Karpas-422 (cell line): ENCODE measurements at places on chromosomes 4 and X.

DNA sequence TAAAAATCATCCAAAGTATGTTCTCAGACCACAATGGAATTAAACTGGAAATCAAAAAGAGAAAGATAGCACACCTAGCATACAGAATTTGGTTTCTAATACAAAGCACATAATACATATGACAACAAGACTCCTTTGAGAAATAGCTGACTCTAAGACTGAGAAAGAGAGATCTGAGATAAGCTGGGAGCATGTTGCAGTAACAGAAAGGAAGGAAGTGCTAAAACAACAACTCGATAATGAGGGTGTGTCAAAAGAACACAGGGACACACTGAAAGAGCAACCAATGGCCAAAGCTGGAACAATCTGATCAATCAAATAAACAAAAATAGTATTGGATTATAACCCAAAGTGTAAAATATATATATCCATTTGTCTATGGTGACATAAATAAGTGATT is 586.6 kb downstream of the C4orf33 start:
- DNase-seq, result no peak

DNA sequence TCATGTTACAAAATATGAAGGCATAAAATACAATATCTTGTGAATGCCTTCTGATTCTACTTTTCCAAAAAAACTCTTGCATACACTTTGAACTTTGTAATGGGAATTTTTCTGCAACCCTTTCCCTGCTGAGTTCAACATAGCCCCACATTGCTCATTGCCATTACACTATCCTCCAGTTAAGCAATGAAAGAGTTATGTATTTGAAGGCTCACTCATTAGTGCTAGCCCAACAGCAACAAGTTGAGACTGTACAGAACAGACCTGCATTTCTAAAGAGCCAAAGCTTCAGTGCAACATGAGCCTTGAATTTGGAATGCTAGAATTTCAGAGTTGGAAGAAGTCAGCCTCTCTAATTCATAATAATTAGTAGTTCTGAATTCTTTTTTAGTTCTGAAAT is 44.4 kb upstream of the STAG2 start:
- no peak for DNase-seq

DNA sequence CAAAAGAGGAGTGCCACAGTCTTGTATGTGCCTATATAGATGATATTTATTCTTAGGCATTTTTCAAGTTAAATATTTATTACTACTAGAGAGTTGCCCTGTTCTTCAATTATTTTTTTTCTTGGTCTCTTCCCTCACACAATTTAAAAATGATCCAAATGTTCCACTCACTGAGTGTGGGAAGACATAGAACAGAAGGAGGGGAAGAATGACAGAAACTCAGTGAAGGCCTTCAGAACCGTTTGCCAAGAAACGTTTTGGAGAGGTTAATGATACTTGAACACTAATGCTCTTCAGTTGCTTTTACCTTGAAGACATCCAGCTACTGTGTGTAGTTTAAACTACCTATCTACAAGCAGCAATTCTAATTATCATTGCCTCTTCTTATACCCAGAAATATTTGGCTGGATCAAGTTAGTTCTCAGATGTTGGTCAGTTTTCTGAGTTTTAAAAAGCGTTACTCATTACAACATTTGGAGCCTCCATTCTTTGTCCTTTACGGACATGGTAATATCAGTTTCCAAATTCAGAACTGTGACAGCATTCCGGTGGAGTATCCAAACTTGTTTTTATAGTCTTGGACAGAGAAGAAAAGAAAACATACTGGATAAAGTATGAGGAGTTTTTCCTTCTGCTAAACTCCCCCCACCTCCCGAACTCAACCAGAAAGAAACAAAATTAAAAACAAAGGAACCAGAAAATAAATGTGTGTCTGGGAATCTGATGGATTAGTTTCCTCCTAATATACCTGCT is 389.7 kb downstream of the SPRY1 start:
- no peak for DNase-seq

DNA sequence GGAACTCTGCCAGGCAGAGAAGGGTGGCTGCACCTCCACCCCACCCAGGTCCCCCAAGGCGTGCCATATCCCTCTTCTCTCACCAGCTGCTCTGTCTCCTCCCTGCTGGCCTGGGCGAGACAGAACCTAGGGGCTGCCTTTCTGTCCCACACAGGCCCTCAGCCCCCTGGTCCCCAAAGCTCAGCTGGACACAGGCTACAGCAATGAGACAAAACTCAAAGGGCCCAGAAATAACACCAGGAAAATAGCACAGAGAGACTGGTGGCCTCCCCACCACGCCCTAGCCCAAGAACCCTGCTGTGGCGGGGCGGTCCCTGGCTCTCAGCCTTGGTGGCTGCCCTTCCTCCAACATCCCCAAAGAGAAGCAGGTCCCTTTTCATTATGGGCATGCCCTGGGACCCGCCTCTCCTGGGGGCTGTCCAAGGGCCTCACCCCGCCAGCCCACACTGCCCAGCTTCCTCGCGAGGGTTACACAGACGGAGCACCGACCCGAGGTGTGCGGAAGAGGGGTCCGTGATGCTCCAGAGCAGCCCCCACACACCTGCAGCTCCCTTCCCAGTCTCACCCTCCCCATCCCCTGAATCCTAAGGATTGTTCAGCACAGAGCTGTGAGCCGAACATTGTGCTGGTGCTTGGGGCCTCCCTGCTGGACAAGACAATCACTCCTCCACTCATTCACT is 67.7 kb upstream of the HMX1 start:
- DNase-seq, result no peak

GRCh38 chrX:148070504-148070877 is 89.4 kb downstream of the FMR1NB start:
- DNase-seq, result peak; percentile 50

DNA sequence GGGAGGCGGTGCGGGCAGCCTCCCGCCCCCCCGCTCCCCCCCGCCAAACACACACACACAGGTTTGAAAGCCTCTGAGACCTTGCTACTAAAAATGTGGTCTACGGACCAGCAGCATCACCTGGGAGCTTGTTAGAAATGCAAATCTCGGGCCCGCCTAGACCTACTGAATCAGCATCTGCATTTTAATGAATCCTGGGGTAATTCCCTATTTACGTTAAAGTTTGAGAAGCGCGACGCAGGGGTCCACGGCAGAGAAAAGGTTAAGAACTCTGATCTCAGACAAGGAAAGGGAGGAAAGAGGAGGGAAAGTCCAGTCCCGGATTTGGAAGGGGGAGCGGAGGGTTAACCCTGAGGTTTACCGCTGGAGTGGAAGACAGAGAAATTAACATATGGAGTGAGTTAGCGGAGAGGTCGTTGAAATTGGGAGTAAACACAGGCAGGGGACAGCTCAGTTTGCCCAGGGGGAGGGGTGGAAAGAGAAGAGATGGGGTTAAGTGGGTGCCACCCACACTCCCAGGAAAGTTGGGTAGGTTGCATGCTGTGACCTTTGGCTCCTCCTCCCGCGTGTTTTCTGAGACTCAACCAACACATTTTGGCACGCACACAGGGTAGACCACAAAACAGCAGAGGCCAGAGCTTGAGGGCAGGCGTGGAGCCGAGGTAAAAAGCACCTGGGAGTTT is 483.6 kb downstream of the BCOR start:
- DNase-seq, result no peak
